NCI-H1436 (cell line): ENCODE measurements at places on chromosomes 13 and 19.

DNA sequence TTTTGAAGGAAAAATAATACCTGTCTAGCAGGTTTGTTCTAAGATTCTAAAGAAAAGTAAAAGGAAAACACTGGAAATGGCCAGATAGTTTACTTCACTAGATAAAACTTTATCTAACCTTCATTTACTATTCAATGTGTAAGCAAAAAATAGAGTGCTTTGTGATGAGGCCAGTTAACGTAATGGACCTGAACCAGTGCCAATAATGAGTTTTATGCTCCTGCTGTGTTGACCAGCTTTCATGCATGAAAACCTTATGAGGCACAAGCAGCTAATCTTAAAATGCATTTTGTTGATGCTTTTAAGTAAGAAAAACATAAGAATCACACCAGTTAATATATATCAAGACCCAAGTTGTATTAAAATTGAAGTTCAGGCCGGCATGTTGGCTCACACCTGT lies 617.2 kb upstream of the GPC6 start:
- DNase-seq: no peak

DNA sequence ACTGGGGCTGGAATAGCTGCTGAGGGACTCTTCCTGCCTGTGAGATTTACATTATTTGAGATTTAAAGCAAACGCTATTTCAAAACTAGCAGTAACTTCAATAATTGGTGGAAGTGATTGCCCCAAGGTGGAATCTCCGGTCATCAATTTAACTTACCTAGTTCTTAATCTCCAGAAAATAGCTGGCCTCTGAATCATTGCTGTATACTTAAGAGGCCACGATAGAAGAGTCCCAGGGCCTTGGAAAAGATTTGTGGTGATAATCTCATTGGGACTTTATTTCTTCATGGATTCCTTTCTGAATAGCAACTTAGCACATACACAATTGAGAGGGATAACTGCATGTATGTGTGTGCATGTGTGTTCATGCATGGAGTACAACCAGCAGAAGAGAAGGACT lies 120.2 kb downstream of the DNAJC15 start:
- DNase-seq: no peak

- DNase-seq: no peak
These were observed 86.0 kb downstream of the ZNF726 start for GRCh38 chr19:24000656-24001055.

GRCh38 chr13:111123221-111123620 lies 8.1 kb downstream of the ARHGEF7 start:
- DNase-seq: no peak

DNA sequence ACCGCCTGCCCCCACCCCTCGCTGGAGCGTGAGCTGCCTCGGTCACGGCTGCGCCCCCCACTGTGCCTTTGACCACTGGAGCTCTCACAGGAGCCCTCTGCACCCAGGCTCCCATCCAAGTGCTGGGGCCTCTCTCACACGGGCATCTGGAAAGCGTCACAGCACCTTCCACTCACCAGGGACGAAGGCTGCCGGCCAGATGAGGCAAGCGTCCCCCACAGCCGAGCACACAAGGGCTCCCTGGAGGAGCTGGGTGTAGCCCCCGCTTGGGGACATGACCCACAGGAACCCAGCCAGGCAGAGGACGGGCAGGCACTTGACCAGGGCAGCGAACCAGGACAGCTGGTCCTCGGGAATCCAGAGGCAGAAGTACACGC lies 560 bp downstream of the TMEM86B start:
- no peak for DNase-seq

- DNase-seq: no peak
These were observed 106.2 kb downstream of the SLITRK5 start for GRCh38 chr13:87777387-87777786.

GRCh38 chr19:31627620-31628365 lies 278.6 kb upstream of the TSHZ3 start:
- DNase-seq: no peak

DNA sequence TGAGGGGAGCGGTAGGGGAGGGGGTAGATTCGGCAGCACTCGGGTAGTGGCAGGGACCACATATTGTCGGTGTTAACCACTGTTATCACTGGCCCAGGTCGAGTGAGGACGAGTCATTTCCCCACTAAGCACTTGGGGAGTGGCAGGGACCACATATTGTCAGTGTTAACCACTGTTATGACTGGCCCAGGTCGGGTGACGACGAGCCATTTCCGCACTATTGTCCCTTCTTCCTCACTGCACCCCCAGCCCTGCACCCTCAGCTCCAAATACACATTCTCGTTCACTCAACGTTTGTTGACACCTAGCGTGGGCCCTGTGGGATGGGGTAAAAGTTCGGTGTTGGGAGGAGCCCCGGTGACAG lies 467 bp upstream of the CLN5 start:
- DNase-seq: no peak

GRCh38 chr19:45547965-45548609 lies 36.5 kb downstream of the OPA3 start:
- DNase-seq: no peak

GRCh38 chr19:57815247-57816075 lies 748 bp upstream of the ZNF552 start:
- no peak for DNase-seq

DNA sequence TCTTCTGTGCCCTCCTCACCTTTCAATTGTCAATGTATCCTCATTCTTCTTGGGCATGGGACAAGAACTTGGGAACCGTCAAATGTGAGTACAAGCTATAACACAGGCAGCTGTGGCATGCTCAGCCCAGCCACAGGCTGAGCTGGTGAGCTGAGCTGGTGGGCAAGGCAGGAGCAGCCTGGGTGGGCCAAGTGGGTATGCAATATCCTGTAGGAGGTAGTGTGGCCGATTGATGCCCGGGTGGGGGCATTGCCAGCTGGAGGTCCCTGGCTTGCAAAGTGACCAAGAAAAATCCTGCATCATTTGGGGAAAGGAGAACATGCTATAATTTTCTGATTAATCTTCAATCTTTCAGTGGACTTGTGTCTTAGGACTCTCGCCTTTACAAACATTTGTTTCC lies 507.2 kb upstream of the SLC10A2 start:
- DNase-seq: no peak

- DNase-seq: no peak
These were observed 7.4 kb upstream of the CERS1 start for GRCh38 chr19:18903156-18904037.

GRCh38 chr13:40505196-40505595 lies 161.2 kb downstream of the FOXO1 start:
- DNase-seq: no peak

- DNase-seq: no peak
These were observed 722 bp upstream of the CRTC1 start for GRCh38 chr19:18682807-18683108.

GRCh38 chr13:109198585-109198984 lies 569.2 kb downstream of the MYO16 start:
- no peak for DNase-seq

GRCh38 chr13:74406420-74406819 lies 272.2 kb upstream of the KLF12 start:
- no peak for DNase-seq

DNA sequence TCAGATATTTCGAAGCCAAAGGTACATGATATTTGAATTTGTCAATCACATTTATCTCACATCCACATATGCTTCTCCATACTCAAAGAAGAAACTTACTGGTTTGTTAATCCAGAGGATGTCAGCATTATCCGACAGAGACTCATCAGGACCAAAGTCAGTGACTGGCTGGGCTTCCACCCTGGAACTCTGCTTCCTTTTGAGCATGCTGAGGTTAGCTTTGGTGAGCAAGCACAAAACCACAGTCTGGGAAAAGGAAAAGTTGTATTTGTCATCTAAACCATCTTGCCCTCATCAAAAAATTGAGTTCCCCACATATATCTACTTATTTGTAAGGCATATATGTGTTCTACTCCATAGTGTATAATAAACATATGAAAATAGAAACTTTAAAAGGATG lies 17.4 kb downstream of the NALCN start:
- DNase-seq: no peak
